ENCODE measurements at places on chromosomes 16 and 17.

GRCh38 chr16:66923247-66923731, 2.0 kb downstream of the RRAD start:
- no peak for DNase-seq

DNA sequence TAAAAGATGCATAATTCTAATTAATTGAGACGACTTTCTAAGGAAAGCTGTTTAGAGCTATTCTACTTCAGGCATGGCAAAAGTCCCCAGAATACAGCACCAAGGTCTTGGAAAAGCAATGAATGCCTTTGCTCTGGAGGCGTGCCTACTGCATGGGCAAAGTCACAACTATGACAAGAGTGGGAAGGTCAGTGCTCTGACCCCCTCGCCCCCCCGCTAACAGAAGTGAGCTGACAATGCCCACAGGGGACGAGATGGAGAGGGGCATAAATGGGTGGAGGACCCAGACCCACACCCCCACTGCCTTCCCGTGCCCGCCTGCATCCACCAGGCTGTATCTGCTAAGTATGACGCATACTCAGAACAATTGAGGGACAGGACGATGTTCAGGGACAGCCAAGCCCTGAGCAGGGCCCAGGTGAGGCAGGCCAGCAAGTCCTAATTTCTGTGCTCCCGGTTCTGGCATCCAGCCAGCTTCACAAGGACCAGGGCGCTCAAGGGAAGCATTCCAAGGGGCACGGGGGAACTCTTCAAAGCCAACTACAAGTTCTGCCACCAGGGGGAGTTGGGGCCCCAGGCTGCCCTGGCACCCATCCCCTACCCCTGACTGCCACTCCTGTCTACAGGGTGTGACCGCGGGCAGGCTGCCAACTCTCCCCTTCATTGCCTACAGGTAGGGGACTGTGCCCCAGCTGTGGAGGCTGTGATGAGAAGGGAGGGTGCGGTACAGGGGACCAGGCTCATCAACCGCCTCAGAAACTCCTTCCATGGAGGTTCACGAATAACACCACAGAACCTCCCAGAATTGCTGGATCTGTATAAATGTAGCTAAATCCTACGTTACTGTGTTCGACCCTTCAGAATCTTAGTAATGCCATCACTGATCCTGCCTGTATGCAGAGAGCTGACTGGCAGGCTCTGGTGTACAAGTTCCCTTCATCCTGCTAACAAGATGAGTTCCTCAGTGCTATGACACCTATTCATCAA, 20.8 kb downstream of the NPRL3 start:
- peak; percentile 65 for DNase-seq

- DNase-seq, result no peak
These were observed 11.9 kb upstream of the RBFOX3 start for GRCh38 chr17:79622776-79623175.

DNA sequence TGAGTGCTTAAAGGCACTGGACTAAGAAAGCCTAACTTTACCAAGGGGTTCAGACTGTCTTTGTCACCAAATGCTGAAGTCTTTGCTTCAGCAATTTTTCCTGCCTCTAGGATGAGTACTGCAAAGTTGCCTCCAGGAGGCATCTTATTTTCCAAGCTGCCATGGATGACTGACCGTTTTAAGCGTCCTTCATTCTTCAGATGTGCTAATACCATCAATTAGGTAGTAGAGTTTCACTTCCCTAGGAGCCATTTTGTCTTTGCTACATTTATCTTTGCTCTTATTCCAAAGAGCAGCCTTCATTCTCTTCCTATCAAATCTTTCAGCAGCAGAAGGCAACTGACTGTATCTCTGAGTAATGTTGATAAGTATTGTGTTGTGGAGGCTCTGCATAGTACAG, 440.1 kb downstream of the CDH13 start:
- no peak for DNase-seq

DNA sequence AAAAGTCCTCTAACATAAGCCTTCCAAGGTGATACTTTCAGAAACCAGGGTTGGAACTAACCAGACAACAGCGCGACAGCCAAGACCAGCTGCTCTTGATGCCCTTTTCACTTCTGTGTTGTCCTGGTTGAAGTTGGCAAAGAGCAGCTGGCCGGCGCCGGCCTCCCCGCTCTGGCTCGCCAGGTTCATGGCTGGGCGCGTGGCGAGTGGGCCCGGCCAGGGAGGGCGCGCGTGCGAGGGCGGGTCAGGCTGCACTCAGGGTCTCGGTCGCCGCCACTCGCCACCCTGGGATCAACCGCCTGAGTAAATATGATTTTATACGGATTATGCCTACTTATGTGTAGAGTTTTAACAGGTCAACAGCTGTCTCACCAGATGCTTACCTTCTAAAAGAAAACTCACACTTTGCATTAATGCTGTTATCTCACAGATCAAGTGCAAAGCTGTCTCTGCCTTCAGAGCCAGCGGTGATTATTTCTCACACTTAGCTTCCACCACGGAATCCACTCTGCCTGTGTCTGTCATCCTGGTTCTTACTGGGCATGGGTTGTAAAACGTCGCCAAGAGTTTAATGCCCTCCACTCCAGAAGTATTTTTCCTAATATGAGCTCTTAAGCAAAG, 13.5 kb downstream of the KCTD2 start:
- no peak for DNase-seq

GRCh38 chr16:71711789-71712188, 12.7 kb downstream of the PHLPP2 start:
- no peak for DNase-seq

- DNase-seq, result no peak
These were observed 2.2 kb downstream of the CARMIL2 start for GRCh38 chr16:67647111-67647651.

GRCh38 chr17:63500543-63501390, 22.4 kb upstream of the KCNH6 start:
- DNase-seq, result no peak

- no peak for DNase-seq
These were observed 50.3 kb downstream of the ZFPM1 start for GRCh38 chr16:88503374-88503770.

GRCh38 chr17:21381076-21381706, 5.0 kb downstream of the KCNJ12 start:
- DNase-seq, result no peak

DNA sequence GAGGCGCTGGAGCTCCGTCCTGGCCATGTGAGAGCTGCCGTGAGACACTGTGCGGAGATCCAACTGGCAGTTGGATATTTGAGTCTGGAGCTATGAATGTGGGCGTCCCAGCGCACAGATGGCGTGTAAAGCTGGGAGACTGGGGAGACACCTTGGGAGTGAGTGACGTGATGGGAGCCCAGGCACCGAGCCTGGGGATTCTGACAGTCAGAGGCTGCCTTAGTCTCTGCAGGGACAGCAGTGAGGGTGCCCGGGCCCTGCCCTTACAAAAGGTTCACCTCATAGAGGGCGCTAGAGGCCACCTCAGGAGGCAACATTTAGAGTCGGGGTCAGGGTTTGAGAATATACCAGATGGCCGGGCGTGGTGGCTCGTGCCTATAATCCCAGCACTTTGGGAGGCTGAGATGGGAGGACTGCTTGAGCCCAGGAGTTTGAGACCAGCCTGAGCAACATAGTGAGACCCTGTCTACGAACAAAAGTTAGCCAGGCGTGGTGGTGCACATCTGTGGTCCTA, 194.1 kb upstream of the GSE1 start:
- DNase-seq, result no peak

DNA sequence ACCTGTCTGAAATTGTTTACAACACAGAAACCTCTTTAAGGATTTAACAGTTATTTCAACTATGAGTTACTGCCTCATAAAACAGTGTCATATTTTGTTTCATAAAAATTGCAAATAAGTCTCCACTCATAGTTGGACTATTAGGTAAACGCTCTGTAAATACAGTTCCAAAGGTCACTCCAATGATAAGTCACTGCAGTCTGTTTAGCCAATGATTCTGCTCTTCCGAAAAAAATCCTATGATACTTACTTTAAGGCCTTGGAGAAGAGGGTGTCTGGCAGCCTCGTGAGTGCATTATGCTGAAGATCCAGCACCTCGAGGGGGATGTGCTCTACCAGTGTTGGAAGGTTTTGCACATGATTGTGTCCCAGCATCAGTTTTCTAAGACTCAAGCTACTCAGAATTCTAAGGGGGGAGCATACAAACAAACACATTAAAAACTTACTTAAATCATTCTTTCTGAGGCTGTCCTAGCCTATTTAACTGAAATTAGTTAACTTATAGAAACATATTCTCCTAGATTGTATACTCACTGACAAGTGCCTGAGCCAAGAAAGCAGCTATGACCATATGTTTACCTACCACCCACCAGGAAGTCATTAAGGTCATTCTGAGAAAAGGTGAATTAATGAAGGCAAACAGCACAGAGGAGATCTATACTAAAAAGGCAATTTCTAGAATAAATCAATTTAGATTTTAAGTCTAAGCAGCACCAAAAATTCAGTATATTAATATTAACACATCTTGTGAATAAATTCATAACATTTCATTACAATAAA, 41.1 kb downstream of the MARVELD3 start:
- no peak for DNase-seq

DNA sequence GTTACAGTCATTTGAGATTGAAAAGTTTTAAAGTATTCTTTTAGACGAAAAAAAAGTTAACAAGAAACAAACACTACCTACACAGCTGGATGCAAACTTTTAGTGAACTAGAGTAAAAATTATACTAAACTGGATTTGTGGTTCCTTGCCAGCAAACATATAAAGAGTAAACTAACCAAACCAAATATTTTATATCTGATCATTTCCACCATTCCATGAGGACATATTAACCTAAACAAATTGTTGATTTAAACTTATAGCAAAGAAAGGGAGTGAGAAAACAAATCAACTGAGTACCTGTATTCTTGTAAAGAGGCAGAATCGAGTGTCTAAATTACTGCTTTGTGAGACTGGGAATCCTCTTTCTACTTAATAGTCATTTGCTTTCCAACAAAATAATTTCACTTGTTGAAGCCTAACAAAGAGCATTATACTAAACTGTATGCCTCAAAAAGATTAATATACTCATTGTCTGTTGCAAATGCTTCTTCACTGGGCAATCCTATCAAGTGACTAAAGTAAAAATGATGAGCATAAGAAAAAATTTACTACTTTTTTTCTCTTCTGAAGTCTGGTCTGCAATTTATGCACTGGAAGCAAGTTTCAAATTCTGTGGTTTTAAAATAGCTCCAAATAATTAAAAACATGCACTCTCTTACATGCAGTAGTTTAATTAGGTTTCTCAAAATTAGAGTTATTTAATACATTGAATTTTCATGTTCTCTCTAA, 37.5 kb downstream of the AKAP10 start:
- no peak for DNase-seq

DNA sequence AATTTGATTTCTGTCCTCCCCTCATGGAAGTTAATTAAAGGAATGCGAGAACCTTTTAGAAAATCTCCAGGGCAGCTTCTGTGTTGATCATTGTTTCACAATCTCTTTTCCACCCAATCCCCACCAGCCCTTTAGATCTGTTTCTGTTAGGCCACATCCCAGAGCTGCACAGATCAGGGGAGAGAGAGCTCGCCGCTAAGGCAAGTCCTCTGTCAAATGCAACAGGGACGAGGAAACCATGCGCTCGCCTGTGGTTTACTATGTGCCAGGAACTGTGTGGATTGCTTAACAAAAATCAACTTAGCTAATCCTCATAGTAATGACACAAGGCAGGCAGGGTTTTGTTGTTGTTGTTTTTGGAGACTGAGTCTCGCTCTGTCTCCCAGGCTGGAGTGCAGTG, 115.4 kb downstream of the SALL1 start:
- no peak for DNase-seq

- no peak for DNase-seq
These were observed 2.0 kb downstream of the HBZ start for GRCh38 chr16:154217-155030.

DNA sequence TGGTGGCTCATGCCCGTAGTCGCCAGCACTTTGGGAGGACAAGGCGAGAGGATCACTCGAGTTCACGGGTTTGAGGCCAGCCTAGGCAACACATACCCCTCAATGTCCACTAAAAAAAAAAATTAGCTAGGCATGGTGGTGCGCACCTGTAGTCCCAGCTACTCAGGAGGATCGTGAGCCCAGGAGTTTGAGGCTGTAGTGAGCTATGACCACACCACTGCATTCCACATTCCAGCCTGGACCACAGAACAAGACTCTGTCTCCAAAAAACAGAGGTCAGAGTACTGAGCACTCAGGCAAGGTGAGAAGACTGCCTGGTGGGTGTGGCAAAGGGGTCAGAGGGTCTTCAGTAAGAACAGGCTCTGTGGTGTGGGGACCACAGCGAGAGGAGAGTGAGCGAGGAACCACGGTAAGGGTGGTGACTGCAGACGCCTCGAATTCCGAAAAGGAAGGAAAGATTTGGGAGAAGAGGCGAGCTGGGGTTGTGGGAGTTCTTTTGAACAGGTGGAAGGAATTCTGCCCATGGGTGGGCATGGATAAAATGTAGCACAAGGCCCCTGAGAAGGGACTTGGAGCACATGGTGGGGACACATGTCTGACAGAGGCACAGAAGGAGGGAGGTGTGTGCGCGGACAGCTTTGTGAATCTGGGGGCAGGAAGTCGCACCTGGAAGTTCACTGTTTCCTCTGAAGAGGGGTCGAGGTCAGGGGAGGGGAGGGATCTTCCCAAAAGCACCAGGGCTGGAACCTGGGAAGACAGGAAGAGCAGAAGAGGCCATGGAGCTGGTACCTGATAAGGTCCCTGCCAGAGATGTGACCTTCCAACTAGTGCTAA, 134.6 kb downstream of the PARN start:
- DNase-seq, result no peak

DNA sequence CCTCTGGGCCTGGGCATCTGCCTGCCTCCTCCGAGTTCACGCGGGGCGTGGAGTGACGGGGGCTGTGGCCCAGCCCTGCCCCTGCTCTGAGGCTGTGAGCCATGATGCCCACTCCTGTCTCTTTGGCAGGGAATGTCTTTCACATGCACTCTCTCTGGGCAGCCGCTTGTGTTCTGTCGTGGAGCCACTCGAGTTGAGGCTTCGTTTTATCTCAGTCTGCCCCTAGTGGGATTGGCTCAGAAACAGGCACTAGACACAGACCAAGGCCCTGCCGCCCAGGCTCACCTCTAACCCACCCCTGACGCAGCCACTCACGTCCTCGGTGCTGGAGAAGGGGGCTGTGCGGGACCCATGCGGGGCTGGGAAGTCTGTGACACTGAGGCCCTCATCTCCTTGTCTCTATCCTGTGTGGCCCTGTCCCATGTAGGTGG, 67.5 kb upstream of the KCTD5 start:
- no peak for DNase-seq

DNA sequence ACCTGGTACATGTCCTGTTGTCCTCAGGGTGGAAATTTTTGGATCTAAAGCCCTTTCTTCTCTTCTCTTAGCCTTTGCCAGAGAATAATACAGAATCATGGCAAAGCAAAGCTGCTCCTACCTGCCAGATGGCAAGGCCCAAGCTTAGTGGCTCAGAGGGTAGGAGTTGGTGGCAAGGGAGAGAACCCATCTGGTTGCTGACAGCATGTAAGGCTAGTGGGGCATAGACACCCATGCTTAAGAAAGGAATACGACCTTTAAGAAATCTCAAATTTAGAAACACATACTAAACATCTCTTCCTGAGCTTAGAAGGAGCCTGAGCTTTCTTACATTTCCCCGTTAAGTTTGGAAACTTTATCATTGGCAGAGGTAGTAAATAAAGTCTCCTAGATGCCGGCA, 395.0 kb upstream of the SOX9 start:
- DNase-seq, result no peak

GRCh38 chr17:6610011-6610410, 30.5 kb downstream of the KIAA0753 start:
- DNase-seq, result no peak

- DNase-seq, result no peak
These were observed at the start of gene ZNF423 for GRCh38 chr16:49855822-49856671. Gene ZNF423, minus strand, starts transcription at chr16:49856112. Its CDS starts 338 bp downstream, at chr16:49855774.
